ENCODE measurements at places on chromosomes 7 and 10.
A peak's percentile ranks its signal among the peaks of the same experiment; 100 is the strongest.

- DNase-seq = no peak
Observed at GRCh38 chr7:34217972-34218371, 312.6 kb downstream of the BMPER start.

DNA sequence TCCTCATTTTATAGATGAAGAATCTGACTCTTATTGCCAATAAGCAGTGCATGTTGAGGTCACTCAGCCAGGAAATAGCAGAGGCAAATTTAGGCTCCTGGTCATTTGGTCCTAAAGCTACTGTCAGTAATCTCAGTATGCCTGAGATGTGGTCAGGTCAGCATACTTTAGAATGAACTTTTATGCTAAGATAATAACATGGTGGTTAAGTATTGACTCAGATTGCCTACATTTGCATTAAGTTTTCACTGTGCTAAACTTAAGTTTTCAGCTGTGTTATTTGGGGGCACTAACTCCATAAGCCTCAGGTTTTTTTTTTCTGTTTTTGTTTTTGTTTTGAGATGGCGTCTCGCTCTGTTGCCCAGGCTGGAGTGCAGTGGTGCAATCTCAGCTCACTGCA is 35.9 kb upstream of the CCSER2 start:
- no peak for DNase-seq

DNA sequence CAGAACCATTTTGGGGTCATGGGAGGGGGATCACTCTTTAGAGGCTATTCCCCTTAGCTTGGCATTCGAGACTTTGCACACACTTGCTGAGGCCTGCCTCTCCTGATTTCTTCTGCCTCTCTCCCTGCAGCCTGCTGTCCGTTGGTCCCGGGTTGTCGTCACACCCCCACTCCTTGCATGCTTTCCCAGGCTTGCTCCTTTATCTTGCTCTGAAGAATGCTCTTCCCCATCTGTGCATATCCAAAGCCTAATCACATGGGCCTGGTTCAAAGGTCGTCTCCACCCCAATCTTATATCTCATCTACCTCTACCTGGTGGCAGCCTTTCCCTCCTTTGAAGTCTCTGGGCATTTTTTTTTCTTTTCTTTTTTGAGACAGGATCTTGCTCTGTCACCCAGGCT is 24.3 kb upstream of the EMX2 start:
- DNase-seq = no peak

DNA sequence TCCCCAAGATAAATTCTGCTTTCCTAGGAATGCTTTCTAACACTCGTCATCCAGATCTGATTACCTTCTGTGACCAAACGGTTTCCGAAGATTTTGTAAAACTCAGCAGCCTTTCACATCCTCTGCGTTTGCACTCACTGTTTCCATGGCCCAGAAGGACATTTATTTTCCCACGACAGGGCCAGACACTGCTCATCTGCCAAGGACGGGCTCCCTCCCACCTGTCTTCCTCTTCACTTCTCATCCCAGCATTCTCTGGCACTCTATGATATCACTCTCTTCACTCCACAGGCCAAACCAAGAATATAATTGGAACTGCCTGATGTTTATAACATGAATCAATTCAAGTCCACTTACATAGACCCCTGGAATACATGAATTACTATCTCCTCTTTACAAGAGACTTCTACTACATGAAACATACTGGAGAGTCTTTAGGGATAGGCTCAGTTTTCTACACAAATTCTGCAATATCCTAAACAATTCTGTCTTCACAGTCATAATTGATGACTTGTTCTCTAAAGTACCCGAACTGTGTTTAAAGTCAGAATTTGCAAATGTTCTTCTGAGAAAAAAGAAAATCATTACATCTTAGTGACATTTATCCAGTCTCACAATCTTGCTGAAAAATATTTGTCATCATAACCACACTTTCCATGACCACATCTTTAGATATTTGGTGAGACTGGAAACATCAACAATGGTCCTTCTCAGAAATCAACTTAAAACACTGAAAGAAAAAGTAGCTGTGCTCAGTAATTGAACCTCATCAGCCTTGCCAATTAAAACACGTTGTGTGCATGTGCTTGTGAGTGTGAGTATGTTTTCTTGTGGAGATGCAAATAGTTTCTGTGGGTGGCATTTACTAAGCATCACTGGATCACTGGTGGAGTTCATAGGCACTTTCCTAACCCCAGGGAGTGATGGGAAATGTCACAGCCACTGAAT is 79.5 kb upstream of the PRSS58 start:
- DNase-seq = no peak

DNA sequence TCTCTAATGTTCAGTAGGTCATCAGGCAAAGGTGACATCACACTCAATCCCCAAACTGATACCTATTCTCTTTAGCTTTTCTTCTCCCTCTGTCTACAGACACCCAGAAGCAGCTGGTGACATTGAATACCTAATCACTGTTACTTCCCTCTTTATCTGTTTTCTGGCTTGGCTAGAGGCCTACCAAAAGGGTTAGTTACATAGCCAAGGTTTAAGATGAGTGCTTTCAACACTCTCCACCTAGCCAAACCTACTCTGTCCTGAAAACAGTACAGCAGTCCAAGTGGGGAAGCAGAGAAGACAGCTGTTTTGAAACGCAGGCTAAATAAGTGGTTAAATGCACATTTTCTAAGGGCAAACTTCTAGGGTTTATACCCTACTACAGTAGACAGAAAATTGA is 39.4 kb downstream of the CCNJ start:
- DNase-seq = no peak

DNA sequence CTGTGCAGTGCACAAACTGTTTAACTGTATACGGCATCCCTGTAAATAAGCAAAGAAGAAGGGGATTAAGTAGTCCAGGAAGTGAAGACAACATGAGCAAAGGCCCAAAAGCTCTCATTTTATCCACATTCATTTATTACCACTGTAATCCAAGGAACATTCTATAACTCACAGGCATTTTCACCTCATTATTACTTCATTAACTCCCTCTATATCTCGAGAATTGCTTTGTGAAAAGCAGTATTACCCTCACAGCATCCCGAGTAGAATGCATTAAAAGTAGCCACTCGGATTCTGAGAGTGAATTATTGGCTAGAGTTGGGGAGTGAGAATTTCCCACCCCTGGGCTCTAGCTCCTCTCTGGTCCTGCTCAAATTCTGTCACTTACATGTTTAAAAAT is 51.0 kb upstream of the CHCHD3 start:
- no peak for DNase-seq

- DNase-seq = no peak
Observed at GRCh38 chr7:129315960-129316359, 91.1 kb downstream of the AHCYL2 start.

DNA sequence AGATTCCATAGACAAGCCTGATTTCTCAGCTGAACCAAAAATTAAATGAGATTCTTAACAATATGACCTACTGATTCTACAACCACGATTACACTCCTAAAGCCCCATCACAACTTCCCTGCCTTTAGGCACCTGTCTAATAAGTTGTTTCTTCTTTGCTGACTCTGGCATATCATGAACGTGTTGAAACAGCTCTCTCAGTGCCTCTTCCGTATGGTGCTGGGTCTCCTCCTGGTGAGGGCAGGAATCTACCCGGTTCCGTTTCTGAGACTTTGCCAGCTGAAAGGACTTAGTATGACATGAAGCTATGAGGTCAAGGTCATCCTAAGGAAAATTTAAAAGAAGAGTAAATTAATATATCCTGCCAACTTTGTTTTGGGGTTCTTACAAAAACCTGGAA is 48.6 kb downstream of the ARHGAP19 start:
- DNase-seq = no peak

- DNase-seq = peak; percentile 89
Observed at GRCh38 chr7:80134536-80135308, at the start of gene GNAI1. Gene GNAI1, plus strand, starts transcription at chr7:80134831. Its CDS starts 330 bp downstream, at chr7:80135161.

DNA sequence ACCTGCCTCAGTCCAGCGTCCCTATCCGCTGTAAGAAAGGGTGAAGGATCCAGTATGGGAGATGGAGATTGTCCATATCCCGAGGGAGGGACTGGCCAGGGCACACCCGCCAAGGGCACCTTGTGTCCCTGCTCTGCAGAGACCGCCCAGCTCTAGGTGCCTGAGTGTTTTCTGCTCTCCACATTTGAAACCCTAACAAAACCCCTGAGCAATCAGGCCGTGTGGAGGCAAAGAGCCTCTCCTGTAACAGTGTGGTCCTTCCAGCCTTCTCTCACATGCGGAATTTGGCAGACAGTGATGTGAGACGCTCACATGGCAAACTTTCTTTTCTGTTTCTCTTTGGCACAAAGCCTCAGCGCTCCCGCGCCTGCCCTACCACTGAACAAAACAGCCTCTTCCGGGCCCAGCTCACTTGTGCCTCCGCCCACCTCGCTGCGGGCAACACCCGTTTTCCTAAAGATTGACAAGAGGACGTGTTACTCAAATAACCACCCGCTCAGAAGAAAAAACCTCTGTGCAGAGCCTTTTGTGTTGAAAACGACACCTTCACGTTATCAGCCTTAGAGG is 514.8 kb downstream of the DNAJB6 start:
- no peak for DNase-seq

GRCh38 chr10:1402016-1402770 is 335.1 kb downstream of the ADARB2 start:
- DNase-seq = no peak

Measured in NCI-H1930 (cell line).